ENCODE measurements at places on chromosomes 3 and 15.

- peak; percentile 46 for DNase-seq
Measured at GRCh38 chr3:177820683-177821316, 623.5 kb upstream of the TBL1XR1 start.

DNA sequence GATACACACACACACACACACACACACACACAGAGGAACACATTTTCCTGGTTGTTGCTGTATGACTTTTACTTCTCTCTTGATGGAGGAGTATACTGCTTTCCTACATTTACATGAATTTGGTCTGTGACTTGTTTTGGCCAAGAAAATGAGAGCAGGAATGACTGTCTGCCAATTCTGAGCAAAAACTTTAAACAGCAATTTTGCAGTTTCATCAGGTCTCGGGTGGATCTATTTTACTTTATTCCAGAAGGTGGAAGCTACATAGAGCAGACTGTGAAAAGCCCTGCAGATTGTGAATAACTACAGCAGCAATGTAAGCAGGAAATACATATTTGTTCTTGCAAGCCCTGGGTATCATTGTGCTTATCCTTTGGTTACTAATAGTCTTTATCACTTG, 1350.0 kb upstream of the EPHA6 start:
- no peak for DNase-seq

DNA sequence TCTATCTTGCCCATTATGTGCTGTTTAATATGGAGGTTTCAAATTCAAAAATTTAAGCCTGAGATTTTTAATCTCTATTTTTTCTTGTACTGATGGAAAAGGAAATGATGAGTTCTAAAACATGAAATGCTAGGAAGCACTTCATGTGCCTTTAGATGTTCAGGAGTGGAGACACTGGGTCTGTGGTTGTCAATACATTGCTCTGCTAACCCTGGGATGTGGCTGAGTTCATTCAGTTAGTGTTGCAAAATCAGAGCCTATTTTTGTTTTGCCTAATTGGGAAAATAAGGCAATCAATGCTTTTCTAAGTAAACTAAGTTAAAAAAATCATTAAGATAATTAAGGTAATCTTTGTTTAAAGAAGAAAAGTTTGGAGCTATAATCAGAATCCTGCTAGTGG, 83.1 kb downstream of the DIPK2A start:
- no peak for DNase-seq

GRCh38 chr3:187167777-187168176, 28.5 kb upstream of the RPL39L start:
- no peak for DNase-seq

DNA sequence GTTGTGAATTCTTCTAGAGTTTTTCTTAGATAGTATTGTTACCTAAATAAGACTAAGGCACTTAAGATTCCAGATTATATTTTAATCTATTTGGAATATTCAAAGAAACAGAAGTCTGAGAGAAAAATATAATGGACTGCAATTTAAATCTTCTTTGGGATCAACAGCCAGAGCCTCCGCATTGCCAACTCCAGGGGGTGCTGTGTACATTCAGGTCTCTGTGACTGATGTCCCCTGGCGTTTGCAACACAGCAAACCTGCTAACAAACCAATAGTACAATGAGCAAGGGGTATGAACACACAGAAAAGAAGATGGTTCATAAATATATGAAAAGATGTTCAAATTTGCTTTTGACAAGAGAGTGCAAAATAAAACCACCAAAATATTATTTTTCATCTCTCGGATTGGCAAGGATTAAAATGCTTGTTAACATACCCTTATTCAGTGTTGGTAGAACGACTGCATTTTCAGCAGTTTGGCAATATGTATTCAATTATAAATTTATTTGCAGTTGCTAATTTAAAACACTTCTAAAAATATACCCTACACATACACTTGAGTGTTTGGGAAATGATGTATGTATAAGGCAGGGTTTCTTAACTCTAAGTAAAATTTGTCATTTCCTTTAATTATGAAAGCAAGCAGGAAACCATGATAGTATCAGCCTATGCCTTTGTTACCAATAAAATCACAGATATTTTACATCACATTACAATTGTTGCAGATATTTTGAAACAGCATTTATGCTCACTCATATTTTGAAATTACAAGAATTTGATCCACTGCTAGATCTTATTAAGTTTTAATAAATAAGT, 16.1 kb upstream of the TM4SF1 start:
- DNase-seq = peak; percentile 89

- DNase-seq = no peak
Measured at GRCh38 chr3:159600291-159600690, 388.3 kb upstream of the IL12A start.

DNA sequence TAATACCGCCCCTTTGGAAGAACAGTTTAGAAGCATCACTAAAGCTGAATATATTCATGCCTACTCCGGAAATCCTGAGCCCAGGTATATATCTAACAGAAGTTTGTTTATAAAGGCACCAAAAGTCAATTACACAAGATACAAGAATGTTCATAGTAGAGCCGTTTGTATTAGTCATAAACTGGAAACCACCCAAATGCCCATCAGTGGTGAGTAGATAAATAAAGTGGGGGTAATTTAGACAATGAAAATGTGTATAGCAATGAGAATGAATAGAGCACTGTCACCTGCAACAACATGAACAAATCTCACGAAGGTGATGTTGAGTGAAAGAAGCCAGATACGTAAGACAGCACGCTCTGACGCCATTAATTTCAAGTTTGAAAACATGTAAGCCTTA, 68.3 kb upstream of the GLCE start:
- peak; percentile 73 for DNase-seq

DNA sequence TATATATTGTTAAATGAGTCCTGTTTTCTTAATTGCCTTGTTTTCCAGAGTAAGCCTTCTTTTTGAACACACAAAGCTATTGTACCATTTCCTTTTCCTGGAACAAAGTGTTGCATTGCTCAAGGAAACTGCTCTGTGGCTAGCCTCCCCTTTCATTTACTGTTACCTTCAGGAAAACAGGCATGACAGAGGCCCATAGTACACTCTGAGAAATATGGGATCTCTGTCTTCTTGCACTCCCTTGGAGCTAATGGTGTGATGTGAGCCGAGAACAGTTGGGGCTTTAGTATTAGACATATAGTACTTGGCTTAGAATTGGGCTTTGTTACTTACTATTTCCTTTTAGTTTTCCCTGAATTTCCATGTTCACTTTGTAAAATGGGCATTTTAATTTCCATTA, 193.7 kb downstream of the GHSR start:
- DNase-seq = no peak

DNA sequence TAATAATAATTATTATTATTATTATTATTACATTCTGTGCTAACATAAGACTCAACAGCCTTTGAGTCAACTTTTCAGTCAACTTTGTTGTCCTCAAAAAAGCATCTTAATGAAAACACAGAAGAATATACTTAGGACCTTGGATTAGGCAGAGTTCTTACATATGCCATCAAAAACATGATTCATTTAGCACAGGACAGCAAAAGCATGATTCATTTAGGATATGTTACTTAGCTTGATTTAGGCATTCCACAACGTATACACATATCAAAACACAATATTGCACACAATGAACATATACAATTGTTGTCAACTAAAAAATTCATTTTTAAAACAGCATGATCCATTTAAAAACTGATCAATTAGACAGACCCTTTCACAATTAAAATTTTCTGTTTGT, 213.0 kb downstream of the FMN1 start:
- no peak for DNase-seq

DNA sequence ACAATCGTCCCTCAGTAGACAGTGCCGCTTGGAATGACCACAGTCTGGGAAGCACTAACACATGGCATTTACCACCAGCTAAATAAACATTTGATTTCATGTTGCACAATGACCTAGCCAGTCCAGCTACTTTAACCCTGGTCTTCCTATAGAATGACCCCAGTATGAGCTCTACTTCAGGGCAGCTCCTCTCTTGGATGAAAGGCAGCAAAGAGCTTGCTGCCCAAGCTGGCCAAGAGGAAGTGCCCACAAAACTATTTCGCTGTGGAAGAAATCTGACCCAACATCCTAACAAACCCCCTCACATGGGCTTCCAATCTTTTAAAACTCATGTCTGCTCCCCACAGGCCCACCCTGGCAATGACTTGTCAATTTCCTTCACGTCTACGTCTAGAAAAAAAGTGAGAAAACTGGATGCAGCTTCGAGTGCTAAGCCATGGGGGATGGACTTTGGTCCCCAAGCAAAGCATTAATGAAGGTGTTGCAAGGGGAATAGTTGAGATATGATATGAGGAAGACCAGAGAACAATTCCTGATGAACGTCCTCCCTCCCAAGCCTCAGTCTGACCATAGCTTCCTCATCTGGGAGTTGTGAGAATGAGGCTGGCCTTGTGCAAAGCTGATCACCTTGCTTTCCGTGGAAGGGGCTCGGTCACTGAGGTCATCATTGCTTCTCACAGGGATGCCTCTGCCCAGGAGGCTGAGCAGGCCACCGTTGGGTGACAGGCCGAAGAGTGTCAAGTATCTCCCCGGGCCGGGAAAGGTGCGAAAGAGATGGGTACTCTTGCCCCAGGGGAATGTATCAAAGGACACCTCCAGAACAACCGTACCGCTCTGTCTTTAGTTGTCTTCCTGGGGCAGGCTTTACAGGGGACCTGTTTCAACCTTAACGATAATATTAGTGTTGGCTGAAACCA, 964 bp downstream of the SLC25A20 start:
- peak; percentile 64 for DNase-seq

DNA sequence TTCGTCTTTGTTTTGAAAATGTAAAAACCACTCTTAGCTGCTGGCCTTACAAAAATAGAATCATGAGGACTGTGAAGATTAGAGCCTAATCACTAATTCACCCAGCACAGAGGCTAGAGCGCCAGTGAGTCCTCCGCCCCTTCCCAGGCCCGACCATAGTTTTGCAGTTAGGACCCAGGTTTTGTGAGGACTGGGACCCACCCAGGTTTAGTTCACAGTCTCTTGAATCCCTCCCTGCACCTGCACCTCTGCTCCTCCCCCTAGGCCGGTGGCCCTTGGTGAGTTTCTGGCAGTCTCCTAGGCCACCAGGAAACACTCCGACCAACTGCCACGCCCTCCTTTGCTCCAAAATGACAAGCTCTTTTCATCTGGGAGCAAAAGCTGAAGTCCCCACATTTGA, 136.0 kb upstream of the CCDC54 start:
- peak; percentile 70 for DNase-seq

- DNase-seq = peak; percentile 35
Measured at GRCh38 chr15:90054618-90055097, 47.6 kb downstream of the IDH2 start.

DNA sequence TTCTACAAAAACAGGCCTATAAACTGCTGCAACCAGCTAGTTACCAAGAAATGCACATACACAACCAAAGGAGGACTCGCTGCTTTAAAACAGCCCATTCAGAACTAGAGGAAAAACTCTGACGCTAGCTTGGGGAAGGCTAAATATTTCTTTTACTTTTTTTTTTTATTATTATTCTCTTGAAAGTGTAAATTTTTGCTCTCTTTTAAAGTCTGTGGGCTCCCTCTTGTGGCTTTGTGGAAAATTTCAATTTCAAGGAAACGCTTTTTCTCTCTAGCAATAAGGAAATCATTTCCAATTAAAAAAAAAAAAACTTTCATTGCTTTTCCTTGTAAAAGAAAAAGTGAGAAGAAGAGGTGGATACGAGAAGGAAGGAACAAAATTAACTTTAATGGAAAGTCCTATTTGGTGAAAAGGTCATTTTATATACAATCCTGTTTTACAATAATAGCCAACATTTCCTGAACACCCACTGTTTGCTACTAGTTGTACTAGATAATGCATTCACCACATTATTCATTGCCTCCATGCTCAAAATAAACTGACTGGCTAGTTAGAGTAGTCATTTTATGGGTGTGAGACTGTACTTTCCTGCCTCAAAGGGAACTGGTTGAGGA, 51.2 kb upstream of the SAMMSON start:
- DNase-seq = peak; percentile 78

DNA sequence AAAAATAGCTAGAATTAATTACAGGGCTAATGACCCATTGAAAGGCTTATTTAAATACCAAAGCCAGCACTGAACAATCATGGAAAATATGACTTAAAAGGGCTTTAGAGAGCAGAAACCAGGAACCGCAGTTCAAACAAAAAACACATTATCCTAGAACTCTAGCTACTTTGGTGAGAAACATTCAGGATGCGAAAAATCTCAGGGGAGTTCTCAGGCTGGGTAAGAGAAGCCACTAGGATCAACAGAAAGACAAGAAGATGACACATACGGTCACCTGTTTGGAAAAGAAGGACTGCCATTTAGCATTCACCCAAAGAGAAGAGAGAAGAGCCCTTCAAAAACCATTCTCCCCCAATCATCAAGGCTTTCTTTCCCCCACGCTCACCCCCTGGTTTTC, 75.6 kb upstream of the ICE2 start:
- DNase-seq = no peak

- peak; percentile 50 for DNase-seq
Measured at GRCh38 chr15:23648920-23649515, 1.4 kb upstream of the MAGEL2 start.

GRCh38 chr15:85702321-85703101, 92.2 kb downstream of the KLHL25 start:
- peak; percentile 73 for DNase-seq

- DNase-seq = no peak
Measured at GRCh38 chr3:53624061-53624857, 129.8 kb downstream of the CACNA1D start.

DNA sequence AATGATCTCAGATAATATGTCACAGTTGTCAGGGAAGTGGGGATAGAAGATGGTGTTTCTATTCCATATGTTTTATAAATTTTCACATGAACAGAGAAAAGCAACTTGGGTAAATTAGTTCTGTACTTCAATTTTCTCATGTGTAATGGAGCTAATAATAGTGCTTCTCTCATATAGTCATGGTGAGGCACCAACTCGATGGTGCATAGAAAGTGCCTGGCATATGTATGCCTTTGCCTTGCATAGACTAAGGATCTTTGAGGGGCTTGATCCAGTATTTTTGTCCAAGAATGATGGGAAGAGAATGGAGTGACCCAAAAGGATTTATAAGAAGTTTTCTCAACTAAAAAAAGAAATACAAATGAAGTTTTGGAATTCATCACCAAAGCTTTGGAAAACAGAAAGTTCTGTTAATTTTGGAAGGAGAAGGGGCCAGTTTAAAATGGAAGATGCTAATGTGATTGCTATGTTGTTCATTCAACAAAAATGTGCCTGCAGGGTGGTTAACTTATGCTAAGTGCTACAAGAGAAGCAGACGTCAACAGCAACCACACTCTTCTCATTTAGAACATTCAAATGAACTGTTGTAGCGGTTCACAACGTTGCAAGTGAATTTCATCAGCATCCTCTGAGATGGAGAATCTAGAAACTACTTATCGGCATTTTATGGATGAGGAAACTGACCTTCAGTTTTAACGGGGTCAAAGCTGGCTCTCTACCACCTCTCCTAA, 86.1 kb downstream of the RTP4 start:
- DNase-seq = no peak
